ENCODE measurements at places on chromosomes 3 and 15.
A peak's percentile ranks its signal among the peaks of the same experiment; 100 is the strongest.

DNA sequence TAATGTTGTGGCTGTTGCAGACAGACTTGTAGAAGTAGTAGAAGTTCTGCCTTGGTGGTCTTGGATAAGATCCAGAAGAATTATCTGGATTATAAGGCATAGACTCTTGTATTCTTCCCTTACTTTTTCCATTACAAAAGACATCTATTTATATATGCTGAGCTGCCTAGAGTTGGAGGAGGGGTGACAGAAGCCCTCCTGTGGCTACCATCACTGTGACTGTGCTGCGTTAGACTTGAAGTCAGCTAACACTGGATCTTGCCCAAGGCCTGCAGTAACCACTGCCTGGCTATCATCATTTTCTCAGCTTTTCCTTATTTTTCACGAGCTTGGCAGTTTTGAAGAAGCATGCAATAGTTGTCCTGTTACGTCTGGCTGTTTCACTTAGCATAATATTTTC lies 684.8 kb upstream of the BCHE start:
- no peak for DNase-seq

- DNase-seq = no peak
Observed at GRCh38 chr3:43004282-43004681, 25.2 kb downstream of the GASK1A start.

- no peak for DNase-seq
Observed at GRCh38 chr3:150544041-150544440, 2.3 kb downstream of the SERP1 start.

DNA sequence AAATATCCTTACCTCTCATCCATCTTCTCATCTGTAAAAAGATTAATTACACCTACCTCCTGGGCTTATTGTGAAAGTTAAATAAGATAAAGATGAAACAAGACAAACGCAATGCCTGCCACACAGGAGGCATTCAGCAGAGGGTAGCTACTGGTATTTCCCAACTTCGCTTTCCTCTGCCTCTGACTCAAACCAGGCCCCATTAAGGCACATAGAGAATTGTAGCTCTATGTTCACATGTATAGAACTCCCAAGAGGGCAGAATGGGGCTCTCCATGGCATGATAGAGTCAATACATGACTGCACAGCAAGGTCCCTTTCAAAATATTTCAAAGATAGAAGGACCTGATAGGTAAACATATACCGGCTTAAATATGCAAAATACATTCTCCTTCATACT lies 1.4 kb downstream of the LYSMD2 start:
- peak; percentile 43 for DNase-seq

DNA sequence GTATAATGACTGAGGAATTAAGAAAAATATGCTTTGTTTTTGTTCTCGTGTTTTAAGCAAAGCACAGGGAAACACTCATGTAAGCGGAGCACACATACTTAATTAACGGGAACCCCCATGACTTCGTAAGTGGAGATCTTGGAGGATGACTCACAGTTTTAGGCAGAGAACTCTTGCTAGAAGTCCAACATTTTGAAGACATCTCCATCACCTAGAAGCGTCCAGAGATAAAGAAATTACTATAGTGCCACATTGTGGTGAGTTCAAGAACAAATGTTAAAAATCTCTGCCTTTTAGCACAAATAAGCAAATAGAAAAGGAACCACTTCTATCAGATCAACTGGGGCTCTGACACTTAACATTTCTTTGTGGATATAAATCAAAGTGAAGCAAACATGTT lies 194.1 kb upstream of the ARHGEF26 start:
- peak; percentile 58 for DNase-seq

- DNase-seq = no peak
Observed at GRCh38 chr3:183210341-183210740, 42.7 kb upstream of the B3GNT5 start.

GRCh38 chr3:126347543-126348161 lies 9.6 kb downstream of the KLF15 start:
- no peak for DNase-seq

DNA sequence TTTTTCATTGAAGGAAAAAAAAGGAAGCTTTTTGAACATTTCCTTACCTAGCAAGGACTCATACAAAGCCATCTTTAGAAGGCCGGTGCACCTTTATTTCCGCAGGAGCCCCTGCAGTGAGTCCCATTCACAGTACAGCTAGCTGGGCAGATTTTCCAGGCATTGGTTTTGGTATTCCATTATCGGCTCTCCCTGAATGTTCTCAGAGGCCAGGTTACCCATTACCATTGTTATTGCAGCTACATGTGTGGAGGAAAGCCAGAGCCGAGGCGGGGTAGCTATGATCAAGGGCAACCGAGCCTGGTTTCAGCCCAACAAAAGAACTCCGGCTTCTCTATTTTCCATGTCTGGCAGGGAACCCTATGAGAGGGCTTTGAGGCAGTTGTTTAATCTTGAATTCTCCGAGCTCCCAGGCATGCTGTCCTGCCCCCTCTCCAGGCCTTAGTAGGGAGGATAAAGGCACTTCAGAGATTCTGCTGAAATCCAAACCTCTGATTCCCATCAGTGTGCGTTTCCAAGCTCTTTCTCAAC lies 100.3 kb downstream of the LRRK1 start:
- DNase-seq = no peak

DNA sequence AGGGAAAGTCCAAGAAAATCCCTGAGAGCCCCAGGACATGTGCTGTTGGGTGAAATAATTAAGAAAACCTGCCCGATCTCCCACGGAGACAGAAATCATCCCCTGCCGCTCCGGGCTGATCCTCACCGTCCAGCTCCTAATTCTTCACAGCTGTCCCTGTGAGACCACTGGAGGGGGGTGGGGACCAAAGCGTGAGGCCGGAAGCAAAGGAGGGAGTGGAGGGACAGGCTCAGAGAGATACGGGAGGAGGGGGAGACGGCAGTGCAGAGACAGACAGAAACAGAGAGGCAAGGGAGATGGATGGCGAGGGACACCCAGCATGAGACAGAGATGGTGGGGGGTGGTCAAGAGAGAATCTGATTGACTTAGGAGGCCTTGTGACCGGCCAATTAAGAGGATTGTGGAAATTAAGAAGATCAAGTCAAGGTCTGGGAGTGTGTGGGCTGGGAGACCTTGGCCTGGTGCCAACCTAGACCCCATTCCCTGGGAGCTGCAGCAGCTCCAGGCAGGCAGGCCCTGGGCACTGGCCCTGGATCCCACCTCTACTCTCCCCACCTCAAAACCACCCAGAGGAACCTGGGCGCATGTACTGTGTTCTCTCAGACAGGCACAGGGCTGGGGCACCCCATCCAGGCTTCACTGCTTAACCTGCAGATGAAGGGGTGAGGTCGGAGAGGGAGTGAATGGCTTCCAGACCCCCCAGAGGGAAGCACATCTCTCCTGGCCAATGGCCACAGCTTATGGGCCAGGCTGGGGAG lies 113.2 kb upstream of the ALDH1A3 start:
- DNase-seq = no peak
